Stimulated activated CD8-positive, alpha-beta memory T cell treated with anti-CD3 and anti-CD28 coated beads, Interleukin-7, amount 100 ng/mL, for 4 hours (primary cell): ENCODE measurements at places on chromosomes 1 and 21.

GRCh38 chr1:4616831-4617465 is 37.5 kb upstream of the AJAP1 start:
- no peak for DNase-seq

DNA sequence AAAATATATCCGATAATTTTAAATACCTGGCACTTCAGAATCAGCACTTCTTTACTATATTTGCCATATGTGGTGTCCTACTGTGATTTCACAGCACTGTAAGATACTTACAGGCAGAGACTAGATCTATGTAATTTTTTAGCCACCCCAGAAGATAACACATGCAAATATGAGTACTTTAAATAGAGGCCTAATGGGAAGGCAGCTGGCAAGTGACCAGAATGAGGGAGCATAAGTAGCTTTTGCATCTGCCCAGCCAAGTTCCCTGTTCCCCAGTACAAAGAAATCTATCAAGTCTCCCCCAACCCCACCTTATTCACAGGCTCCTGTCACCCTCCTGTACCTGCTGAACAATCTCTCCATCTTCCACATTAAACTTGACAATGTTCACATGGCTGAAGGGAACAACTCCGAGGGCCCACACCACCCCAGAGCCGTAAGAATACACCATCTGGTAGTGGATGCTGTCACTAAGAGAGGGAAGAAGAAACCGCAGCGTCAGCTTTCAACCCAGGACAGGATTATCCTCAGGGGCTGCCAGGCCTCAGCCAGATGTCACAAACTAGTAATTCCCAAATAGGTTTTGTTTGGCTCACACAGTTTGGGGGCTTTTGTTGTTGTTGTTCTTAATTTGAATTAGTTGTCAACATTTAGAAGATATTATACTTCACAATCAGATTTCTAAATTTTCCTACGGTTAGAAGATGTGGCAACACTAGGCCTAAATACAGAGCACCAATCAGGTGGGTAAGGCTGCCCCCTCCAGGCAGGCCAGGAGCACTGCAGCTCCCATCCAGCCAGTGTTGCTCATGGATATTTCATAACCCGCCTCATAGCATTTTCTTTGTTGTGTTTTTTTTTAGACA is 10.4 kb downstream of the EMC1 start:
- DNase-seq = peak; percentile 37

GRCh38 chr1:154325583-154326545 is 539 bp downstream of the ATP8B2 start:
- DNase-seq = no peak

- no peak for DNase-seq
These were observed 366.1 kb upstream of the PTBP2 start for GRCh38 chr1:96355521-96355920.

GRCh38 chr1:172671591-172671990 is 12.7 kb downstream of the FASLG start:
- no peak for DNase-seq

DNA sequence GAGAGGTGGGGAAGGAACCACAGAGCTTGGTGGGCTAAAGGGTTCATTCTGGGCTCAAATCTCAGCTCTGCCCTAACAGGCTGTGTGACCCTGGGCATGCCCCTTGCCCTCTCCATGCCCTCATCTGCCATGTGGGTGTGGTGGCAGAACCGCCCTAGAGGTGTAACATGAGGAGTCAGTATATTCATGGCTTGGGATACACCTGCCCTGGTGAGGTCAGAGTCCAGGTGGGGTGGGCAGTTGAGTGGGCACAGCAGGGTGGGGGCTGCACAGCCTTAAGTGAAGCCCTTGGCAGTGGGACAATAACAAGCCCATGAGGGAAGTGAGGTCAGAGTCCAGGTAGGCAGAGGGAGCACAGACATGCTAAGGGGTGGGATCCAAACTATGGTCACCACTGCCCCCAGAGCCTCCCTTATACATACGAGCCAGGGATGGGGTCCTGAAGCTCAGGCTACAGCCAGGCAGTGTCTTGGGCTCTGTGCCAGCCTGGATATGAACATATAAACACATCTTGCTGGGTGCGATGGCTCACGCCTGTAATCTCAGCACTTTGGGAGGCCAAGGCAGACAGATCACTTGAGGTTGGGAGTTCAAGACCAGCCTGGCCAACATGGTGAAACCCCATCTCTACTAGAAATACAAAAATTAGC is 59.0 kb upstream of the EFHD2 start:
- DNase-seq = no peak

GRCh38 chr1:222123111-222123510 is 381.2 kb upstream of the DUSP10 start:
- no peak for DNase-seq

GRCh38 chr1:72432645-72433267 is 150.4 kb upstream of the NEGR1 start:
- DNase-seq = no peak

GRCh38 chr21:39094087-39094780 is 89.0 kb downstream of the PSMG1 start:
- no peak for DNase-seq

- no peak for DNase-seq
These were observed 91.4 kb downstream of the PDE9A start for GRCh38 chr21:42744520-42745445.

DNA sequence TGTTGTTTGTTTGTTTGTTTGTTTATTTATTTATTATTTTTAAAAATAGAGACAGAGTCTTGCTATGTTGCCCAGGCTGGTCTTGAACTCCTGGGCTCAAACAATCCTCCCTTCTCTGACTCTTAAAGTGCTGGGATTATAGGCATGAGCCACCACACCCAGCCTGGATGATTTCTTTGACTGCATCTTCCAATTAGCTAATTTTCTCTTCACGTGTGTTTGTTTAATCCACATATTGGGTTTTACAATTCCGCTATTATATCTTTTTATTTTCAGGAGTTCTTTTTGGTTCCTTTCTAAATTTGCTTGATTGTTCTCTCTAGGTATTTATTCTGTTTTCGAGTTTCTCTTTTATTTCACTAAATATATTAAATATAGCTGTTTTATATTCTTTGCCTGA is 19.8 kb downstream of the SH3BGR start:
- no peak for DNase-seq

DNA sequence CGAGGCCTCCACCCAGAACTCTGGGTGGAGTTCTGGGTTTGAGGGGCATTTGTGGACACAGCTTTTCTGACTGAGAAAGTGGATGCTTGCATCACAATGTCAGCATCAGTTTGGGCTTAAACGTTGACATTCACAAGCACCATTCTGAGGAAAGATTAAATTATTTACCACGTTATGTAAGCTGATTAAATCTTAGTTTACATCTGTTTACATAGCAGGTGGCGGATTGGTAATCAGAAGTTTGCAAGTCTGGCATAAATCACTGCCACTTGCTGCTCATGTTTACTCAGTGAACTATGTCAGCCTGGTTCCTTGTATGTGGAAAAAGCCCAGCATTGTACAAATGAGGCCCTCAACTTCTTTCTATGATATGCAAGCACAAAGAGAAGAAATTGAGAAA is 310.1 kb downstream of the PAPPA2 start:
- DNase-seq = no peak

DNA sequence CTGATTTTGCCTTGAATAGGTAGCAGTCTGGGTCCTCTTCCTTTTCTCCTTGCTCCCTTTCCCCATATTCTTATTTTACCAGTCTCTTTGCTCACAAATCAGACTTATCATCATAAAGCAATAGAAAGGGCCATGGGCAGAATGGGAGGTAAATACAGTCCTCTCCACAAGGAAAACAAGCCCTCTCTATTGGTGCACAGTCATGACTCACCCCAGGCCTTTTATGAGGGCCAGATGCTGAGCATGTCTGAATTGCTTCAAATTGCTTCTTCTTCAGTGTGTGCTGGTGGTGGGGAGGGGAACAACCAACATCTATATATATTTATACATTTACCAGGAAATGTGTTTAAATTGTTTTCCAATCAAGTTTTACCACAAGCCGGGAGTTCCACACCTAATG is 75.2 kb downstream of the GFI1 start:
- DNase-seq = no peak

DNA sequence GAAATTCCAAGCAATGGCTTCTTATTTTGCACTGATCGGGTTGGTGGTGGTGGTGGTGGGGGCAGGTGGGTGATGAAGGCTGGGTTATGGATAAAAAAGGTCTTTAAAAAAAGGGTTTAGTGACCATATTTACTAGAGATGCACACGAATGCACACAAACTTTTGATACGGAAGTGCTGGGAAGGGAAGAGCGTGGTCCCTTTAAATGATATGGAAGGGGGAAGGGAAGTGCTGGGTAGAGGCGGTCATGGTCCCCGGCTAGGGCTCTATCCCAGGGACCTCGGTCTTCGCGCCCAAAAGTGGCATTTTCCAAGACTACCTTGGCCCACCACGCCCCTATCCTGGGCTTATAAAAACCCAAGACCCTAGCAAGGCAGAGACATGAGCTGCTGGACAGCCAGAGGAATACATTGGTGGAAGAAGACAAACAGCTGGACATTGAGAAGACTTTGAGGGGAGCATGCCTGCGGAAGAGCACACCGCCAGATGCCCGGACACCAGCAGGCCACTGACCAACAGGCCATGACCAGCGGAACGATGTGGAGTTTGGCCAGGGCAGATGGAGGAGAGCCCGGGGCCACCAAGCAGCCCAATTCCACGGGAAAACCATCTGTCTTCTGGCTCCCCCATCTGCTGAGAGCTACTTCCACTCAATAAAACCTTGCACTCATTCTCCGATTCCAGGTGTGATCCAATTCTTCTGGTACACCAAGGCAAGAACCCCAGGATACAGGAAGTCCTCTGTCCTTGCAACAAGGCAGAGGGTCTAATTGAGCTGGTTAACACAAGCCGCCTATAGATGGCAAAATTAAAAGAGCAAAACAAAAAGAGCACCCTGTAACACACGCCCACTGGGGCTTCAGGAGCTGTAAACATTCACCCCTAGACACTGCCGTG is 1720.2 kb downstream of the MRPL39 start:
- DNase-seq = no peak
